ENCODE measurements at places on chromosomes 13 and 19. TPM values are rescaled to one million over a fixed set of nuclear protein-coding genes. Genes with fewer than 3 reads are reported as not detected.

- no peak for DNase-seq
Measured at GRCh38 chr19:343941-344624, 513 bp downstream of the MIER2 start.

DNA sequence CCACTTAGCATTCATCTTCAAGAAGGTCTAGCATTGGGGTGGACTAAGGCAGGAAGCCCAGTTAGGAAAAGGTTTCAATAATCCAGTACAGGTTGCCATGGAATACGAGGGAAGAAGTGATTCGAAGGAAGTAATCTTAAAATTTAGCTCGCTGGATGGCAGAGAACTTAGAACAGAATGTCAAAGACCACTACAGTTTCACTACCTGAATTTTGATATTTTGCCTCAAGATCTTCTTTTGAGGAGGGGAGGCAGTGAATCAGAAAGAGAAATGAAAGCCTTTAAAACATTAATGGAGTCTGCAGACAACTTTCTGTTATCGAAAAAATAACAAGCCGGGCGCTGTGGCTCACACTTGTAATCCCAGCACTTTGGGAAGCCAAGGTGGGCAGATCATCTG is 7.0 kb upstream of the RAB8A start:
- DNase-seq = no peak

DNA sequence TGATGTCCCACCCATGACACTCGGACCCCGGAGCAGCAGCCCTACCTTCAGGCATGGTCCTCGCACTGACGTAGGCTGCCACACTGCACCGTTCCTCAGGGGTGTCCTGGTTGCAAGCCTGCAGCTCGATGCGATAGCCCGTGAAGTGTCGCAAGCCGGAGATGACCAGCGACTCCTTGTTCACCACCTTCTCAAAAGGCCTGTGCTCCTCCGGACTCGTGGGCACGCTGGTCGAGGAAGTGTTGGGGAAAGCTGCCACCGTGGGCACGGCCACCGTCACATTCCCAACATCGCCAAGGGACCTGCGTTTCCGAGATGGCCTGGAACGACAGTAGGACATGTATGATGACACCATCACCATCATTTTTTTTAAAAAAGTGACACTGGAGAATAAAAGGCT is 73.3 kb downstream of the ZNF557 start:
- no peak for DNase-seq

GRCh38 chr13:74570046-74570445 is 435.8 kb upstream of the KLF12 start:
- DNase-seq = no peak

GRCh38 chr19:6739883-6740588 is 556 bp downstream of the TRIP10 start:
- no peak for DNase-seq

DNA sequence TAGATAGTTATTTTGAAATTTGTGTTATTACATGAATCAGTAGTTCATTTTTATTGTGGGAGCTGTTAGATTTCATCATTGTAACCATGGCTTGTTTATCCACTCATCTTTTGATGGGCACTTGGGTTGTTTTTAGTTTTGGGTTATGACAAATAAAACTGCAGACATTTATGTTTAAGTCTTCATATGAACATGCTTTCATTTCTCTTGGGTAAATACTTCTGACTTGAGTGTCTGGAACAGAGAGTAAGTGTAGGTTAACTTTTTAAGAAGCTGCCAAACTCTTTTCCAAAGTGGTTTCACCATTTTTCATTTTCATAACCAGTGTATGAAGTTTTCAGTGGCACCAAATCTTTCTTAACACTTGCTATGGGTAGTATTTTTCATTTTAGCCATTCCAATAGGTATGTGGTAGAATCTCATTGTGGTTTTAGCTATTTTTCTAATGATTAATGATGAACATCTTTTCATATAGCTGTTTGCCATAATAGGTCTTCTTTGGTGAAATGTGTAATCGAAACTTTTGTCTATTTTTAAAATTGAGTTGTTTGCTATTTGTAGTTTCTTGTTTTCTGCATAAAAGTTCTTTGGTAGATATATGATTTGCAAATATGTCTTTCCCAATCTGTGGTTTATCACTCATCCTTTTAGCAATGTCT is 17.9 kb downstream of the SLAIN1 start:
- DNase-seq = no peak

DNA sequence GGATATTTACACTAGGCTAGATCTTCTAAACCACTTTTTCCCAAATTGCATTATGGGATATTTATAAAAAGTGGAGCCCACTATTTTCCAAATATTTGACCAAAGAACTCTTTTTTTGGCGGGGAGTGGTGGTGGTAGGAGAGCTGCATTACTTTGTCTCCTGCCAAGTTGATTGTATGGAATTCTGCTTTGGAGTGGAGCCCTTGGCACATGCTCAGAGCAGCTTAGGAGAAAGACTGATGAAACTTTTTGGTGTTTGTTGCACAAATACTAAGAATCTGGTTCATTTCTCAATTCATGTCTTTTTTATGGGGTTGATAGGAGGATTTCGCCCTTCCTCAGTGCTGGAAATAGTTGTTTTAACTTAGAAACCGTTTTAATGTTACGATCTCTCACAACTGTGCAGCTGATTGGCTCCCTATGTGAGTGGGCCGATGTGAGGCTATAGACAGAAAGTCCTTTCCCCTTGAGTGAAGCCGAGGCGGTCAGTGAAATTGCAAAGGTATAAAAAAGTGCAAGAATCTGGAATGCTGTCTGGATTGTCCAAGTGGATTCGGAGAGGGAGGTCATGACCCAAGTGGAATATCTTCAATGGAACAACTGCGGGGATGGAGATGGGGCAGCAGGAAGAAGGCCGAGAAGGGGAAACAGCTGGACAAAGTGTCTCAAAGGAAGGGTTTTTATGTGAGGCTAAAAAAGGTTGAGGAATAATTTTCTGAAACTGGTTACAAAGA is 415.9 kb downstream of the FGF9 start:
- DNase-seq = no peak

GRCh38 chr13:77988355-77988754 is 69.7 kb upstream of the EDNRB start:
- no peak for DNase-seq

GRCh38 chr19:45825917-45826893 is 11.1 kb upstream of the RSPH6A start:
- no peak for DNase-seq

- no peak for DNase-seq
Measured at GRCh38 chr19:39303373-39304184, 7.4 kb downstream of the IFNL1 start.

- DNase-seq = no peak
Measured at GRCh38 chr13:32428581-32429432, 877 bp upstream of the N4BP2L1 start.

- no peak for DNase-seq
Measured at GRCh38 chr19:30722186-30722585, 350.0 kb downstream of the ZNF536 start.

GRCh38 chr13:110012102-110012739 is 225.8 kb upstream of the IRS2 start:
- DNase-seq = no peak

GRCh38 chr19:28977826-28978225 is 235.1 kb downstream of the UQCRFS1 start:
- no peak for DNase-seq

- no peak for DNase-seq
Measured at GRCh38 chr13:62418872-62419271, 1003.2 kb upstream of the PCDH20 start.

- no peak for DNase-seq
Measured at GRCh38 chr19:55379174-55379573, 2.5 kb downstream of the TMEM190 start.

DNA sequence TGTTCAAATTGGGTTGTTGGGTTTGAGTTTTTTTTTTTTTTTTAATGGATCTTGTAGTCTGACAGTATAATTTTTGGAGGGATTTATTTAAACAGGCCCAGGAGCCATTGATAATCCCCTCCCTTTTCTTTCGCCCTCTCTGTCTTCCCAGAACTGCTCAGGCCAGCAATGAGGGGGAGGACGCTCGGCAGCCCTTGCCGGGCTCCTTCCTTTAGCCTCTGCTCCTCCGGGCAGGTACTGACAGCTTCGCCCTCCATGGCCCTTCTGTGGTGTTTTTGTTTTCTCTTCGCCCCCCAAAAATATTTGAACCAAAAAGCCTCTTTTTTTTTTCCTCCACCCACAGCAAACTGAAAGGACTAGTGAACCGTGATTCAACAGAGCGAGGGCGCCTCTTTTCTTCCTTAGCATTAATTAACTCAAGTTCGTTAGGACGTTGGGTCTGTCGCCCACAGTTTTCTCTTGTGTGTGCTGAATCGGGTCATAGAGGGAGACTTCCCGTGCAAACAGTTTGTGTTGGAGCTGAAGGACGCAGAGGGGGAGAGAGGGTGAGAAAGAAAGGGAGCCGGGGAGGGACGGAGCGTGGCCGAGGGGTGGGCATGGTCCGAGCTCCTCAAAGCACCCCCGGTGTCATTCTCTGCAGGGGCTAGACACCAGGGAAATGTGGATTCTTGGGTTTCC is 21.5 kb downstream of the NFIX start:
- DNase-seq = no peak

- DNase-seq = no peak
Measured at GRCh38 chr13:24802074-24802473, 38.1 kb downstream of the RNF17 start.

- peak; percentile 67 for DNase-seq
Measured at GRCh38 chr13:80132741-80133601, 208.0 kb downstream of the SPRY2 start.

DNA sequence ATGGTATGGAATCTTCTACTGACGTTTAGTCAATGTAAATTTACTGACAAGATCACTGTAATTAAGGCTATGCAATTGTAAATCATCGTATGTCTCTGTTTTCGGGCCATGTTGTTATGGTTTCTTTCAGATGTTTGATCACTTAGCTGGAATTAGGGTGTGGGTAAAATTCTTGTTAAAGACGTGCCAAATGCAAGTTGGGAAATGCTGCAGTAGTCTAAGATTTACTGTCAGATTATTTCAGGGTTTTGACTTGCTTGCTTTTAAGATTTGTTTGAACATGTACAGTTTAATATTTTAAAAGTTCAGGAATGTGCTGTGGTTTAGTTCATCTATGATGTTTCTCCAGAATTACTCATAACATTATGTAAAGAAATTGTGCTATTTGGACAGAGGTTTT is 10.8 kb downstream of the NDFIP2 start:
- DNase-seq = peak; percentile 69

DNA sequence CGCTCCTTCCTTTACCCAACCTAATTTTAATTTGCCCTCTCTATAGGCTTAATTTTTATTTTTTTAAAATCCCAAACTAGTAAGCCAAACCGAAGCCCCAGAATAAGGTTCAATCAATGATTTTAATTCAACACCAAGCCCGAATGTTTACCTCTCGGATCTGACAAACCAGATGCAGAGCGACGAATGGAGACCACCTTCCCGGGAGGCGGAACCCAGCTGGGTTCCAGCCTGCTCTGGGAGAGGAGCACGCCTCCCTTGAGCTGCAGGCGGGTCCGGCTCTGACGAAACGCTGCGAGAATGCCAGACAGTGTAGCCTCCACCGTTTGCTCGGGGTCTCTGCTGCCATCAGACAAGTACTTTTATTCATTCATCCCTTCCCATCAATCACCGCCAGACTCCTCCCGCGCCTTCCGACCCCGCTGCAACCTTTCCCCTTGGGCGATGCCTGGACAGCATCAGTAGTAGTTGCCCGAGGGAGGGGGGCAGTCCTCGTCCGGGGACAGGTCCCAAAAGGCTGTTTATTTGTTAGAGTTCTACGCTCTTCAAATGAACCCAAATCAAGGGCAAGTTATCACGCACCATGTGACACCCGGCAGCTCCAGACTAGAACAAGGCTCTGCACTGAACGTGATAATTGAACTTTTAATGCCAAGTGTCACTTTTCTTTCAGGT is 752 bp upstream of the EDNRB start:
- no peak for DNase-seq

DNA sequence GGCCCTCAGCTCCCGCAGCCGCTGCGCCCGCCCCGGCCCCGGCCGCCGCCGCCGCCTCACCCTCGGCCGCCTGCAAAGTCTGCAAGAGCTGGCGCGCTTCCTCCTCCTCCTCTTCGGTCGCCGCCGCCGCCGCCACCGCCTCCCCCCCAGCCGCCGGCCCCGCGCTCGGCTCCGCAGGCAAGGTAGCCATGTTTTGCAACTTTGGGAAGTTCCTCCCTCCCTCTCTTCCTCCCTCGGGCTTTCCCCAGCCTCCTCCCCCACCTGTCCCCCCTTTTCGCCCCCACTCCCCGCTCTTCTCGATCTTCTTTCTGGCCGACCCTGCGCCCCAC is 433 bp downstream of the SIX5 start:
- DNase-seq = no peak

DNA sequence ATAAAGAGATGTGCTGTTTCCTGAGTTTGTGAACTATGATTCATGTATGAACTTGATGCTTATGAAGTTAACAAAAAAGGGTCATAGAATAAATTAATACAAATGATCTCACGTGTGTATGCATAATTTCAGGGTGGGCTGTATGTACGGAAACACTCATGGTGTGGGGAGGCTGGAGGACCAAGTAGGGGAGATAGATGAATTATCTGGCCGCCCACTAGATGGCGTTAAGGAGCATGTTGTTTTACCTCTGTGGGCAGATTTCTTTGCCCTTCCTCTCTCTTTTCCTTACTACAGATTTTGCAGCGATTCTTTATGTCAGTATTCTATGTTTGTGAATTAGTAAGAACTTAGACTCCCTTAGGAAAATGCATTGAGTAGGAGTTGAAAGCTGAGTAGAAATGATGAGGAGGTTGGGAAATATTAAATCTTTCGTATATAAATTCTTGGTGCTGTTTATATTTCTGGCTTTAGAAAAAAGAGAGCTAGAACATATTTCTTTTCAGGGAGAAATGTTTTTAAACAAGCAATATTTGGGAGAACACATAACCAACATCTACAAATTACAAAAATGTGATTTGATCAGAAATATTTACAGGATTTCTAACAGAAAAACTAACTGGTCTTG is 47.4 kb upstream of the TMTC4 start:
- no peak for DNase-seq

- no peak for DNase-seq
Measured at GRCh38 chr13:29434217-29434945, 161.1 kb downstream of the SLC7A1 start.

DNA sequence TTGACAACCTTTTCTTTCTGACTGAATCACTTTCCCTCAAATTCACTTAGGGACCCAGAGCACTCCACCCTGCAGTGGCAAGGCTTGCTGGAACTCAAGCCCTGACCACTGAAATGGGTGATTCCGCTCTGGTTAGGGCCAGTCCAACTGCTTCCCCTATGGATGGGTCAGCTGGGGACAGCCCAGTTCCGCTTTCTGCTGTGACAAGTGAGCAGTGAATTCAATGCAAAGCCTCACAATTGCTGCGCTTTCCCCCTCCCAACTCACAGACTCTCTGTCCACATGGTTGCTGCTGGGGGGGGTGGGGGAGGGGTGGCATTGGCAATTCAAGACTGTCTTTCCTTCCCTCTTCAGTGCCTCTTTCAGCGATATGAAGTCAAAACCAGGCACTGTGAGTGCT is 18.7 kb downstream of the CD70 start:
- no peak for DNase-seq

SHFL gene
- 15.5 TPM for total RNA-seq

POGLUT2 gene
- total RNA-seq = 35.5 TPM

MIR17HG gene
- 9.0 TPM for total RNA-seq

ADGRE1 gene
- 0.53 TPM for total RNA-seq

LRRC8E gene
- 1.3 TPM for total RNA-seq

DPF1 gene
- 1.1 TPM for total RNA-seq

GJA3 gene
- total RNA-seq = 0.21 TPM

SPTBN4 gene
- total RNA-seq = 1.7 TPM

GFY gene
- not detected for total RNA-seq

NPHS1 gene
- total RNA-seq = 0.05 TPM

MATK gene
- total RNA-seq = 0.53 TPM

ZNF763 gene
- 6.1 TPM for total RNA-seq

Data from urinary bladder (tissue), 4 donors.